ENCODE measurements at places on chromosomes 2 and 18. TPM values are rescaled to one million over a fixed set of nuclear protein-coding genes. Genes with fewer than 3 reads are reported as not detected.

Gene FAM124B
- total RNA-seq: 1.7 TPM

DNA sequence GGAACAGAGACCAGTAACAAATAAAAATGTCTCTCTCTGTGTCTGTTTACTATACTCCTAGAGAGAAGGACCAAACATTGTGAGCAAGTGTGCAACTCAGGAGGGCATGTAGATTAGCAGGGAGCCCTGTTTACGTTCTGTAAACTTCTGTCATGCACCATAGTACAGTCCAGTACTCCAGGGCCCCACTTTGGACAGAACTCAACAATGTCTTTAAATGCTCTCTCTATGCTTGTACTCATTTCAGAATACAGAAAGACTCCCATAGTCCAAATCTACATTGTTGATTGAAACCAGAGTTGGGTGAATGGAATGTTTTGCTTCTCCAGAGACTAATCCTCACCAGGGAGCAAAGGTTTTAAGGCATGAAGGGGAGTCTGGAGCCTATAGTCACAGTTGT is 934.8 kb downstream of the NRXN1 start:
- no peak overlapping the region for H3K4me3 ChIP-seq
- H3K27ac ChIP-seq: no peak overlapping the region
- H3K4me1 ChIP-seq: no peaks in the 10 kb centered on the region
- H3K36me3 ChIP-seq: no peaks in the 10 kb centered on the region
- no peak for DNase-seq
- no peaks in the 10 kb centered on the region for H3K27me3 ChIP-seq

Gene TUBA3E
- total RNA-seq: not detected

- no peaks in the 10 kb centered on the region for H3K36me3 ChIP-seq
- H3K27me3 ChIP-seq: no peaks in the 10 kb centered on the region
- DNase-seq: no peak
- no peaks in the 10 kb centered on the region for H3K4me1 ChIP-seq
Measured at GRCh38 chr18:64082054-64082453, 66.8 kb downstream of the LINC00305 start.

GRCh38 chr2:105320651-105321215 is 8.8 kb downstream of the TGFBRAP1 start:
- no peaks in the 10 kb centered on the region for H3K27me3 ChIP-seq
- DNase-seq: no peak
- H3K4me3 ChIP-seq: no peak overlapping the region
- peaks cover 16% of the 10 kb centered on the region for H3K4me1 ChIP-seq
- H3K27ac ChIP-seq: no peak overlapping the region
- H3K36me3 ChIP-seq: no peaks in the 10 kb centered on the region

DNA sequence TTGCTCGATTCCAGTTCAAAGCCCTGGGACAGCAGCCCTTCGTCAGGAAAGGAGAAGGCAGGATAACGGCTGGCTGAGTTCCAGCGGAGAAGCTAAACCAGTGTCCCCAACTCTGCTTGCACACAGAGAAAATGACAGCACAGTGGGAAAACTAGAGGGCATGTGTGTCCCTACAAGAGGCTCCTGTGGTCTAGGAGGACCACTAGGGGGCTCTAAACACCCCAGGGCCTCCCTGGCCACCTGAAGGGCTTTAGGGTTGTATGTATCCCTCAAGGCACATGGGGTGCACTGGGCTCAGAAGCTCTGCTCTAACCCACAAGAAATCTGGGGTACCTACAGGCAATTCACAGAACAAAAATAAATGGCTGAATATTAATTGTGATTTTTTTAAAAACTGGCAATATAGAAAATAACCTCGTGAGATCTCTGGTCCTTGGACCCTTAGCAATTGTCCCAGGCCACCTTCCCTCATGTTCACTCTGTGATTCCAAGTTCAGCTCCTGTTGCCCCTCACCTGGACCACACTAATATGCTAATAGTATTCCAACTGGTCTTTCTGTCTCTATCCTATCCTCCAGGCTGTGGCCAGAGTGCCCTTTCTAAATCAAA is 17.5 kb downstream of the STAT1 start:
- H3K4me3 ChIP-seq: no peak overlapping the region
- no peaks in the 10 kb centered on the region for H3K27me3 ChIP-seq
- no peak overlapping the region for H3K27ac ChIP-seq
- H3K36me3 ChIP-seq: no peaks in the 10 kb centered on the region
- no peak for DNase-seq

DNA sequence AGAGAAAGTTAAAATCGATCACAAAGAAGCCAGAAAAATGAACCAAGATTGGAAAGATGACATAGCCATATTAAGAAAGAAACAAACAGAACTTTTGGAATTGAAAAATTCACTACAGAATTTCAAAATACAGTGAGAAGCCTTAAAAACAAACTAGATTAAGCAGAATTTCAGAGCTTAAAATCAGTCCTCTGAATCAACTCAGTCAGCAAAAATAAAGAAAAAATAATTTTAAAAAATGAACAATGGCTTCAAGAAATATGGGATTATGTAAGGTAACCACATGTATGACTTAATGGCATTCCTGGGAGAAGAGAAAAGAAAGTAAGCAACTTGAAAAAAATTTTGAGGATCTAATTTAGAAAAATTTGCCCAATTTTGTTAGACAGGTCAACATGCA is 696.2 kb downstream of the TSN start:
- no peaks in the 10 kb centered on the region for H3K36me3 ChIP-seq
- no peak overlapping the region for H3K27ac ChIP-seq
- no peak overlapping the region for H3K4me3 ChIP-seq

Gene LRRC30
- total RNA-seq: not detected

DNA sequence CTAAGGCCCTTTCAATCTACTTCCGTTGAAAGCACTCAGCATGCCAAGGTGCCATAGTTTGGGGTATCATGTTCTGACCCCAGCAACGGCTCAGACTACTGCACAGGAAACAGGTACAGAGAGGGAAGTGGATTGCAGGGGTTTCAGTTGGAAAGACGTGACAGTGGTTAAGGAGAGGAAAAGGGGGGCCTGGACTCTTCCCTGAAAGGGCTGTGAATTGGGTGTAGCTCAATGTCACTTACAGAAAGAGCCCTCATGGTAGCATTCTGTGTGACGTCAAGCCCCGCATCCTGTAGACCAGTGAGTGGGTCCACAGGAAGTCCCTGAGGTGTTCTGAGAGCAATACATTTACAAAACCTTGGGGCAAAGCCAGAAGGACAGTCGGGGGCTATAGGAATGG is 121.5 kb upstream of the GYPC start:
- no peaks in the 10 kb centered on the region for H3K27me3 ChIP-seq
- H3K4me1 ChIP-seq: no peaks in the 10 kb centered on the region
- H3K27ac ChIP-seq: no peak overlapping the region
- H3K36me3 ChIP-seq: no peaks in the 10 kb centered on the region

Gene R3HDM1
- total RNA-seq: 18.2 TPM

DNA sequence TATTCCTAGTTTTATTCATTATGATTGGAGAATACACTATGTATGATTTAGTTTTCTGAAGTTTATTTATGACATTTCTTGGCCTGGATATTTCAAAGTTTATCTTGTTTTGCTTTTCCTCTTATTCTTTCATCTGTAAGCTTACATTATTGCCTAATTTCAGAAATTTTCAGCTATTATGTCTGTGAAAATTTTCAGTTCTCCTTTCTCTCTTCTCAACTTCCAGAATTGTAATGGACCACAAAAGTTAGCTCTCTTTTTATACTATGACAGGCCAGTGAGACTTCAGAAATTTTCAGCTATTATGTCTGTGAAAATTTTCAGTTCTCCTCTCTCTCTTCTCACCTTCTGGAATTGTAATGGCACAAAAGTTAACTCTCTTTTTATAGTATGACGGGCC is 97.2 kb upstream of the SCN7A start:
- no peak for DNase-seq
- H3K27ac ChIP-seq: no peak overlapping the region
- H3K27me3 ChIP-seq: no peaks in the 10 kb centered on the region
- no peaks in the 10 kb centered on the region for H3K4me1 ChIP-seq
- no peaks in the 10 kb centered on the region for H3K36me3 ChIP-seq
- no peak overlapping the region for H3K4me3 ChIP-seq

Gene GALNT5
- total RNA-seq: 3.2 TPM

DNA sequence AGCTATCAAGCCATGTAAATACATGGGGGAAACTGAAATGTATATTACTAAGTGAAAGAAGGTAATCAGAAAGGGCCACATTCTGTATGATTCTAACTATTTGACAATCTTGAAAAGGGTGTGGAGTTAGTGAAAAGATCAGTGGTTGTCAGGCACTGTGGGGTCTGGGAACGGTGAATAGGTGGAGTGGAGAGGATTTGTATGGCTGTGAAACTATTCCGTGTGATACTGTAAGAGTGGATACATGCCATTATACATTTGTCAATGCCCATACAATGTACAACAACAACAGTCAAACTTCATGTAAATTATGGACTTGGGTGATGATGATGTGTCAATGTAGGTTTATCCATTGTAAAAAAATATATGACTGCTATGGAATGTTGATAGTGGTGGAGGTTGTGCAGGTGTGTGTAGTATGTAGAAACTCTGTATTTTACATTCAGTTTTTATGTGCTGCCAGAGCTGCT is 1116.2 kb downstream of the SUCLG1 start:
- no peaks in the 10 kb centered on the region for H3K36me3 ChIP-seq
- no peaks in the 10 kb centered on the region for H3K27me3 ChIP-seq
- no peak for DNase-seq
- H3K4me3 ChIP-seq: no peak overlapping the region

DNA sequence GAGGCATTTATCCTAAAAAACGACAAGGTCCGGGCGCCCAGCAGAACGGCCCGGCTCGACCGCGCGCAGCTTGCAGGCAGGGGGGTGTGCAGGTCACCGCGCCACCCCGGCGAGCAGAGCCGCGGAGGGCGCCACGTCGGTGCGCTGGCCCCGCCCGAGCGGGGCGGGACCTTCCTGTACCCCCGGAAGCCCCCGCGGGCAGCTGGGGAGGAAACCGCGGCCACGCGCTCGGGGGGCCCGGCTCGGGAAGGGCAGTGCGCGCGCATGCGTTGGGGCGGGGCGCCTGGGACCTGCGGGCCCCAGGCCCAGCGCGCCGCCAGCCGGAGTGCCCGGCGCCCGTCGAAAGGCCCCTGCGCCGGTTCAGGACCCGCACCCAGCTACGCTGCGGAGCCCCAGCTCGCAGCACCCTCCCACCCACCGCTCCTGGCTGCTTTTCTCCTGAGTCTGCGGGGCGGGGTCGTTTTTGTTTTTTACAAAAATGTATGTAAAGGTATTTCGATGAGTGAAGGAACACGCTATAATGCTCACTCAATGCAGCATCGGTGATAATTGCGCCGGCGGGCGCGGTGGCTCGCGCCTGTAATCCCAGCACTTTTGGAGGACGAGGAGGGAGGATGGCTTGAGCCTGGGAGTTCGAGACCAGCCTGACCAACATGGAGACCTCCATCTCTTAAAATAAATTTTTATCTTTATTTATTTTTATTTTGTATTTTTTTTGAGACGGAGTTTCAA is 47.7 kb upstream of the POMC start:
- no peaks in the 10 kb centered on the region for H3K27me3 ChIP-seq
- H3K27ac ChIP-seq: peak overlapping the region; percentile 82
- H3K4me3 ChIP-seq: peak overlapping the region; percentile 63
- DNase-seq: no peak
- no peaks in the 10 kb centered on the region for H3K36me3 ChIP-seq

Gene NDC80
- total RNA-seq: 3.9 TPM

DNA sequence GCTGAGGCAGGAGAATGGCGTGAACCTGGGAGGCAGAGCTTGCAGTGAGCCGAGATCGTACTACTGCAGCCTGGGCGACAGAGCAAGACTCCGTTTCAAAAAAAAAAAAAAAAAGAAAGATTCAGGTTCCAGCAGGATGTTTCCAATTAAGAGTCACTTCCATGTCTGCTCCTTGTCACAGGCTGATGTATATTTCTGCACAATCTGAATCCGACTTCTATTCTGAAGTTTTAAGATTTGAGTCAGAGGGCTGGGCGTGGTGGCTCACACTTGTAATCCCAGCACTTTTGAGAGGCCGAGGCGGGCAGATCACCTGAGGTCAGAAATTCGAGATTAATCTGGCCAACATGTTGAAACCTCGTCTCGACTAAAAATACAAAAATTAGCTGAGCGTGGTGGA is 24.7 kb downstream of the SNRPD1 start:
- no peaks in the 10 kb centered on the region for H3K4me1 ChIP-seq
- no peaks in the 10 kb centered on the region for H3K27me3 ChIP-seq
- H3K27ac ChIP-seq: no peak overlapping the region

DNA sequence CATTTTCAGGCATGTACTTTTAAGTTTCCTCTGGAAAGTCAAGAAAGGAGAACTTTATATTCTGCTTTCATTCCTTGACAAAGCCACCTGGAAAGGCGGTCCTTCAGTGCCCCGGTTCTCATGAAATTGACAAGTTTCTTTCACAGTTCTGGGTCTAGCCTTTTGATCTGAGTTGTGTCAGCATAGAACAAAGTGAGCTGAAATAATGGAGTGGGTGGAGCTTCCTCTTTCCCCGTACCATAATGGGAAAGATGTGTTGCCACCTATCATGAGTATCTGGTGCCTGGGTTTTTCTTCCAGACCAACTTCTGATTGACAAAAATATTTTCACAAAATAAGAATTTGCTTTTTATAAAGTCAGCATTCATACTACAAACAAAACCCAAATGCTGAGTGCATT is 49.3 kb downstream of the PTRHD1 start:
- H3K4me3 ChIP-seq: no peak overlapping the region
- H3K27me3 ChIP-seq: no peaks in the 10 kb centered on the region
- no peak for DNase-seq
- no peak overlapping the region for H3K27ac ChIP-seq
- peaks cover 8% of the 10 kb centered on the region for H3K4me1 ChIP-seq

Gene SP5
- total RNA-seq: 1.7 TPM

DNA sequence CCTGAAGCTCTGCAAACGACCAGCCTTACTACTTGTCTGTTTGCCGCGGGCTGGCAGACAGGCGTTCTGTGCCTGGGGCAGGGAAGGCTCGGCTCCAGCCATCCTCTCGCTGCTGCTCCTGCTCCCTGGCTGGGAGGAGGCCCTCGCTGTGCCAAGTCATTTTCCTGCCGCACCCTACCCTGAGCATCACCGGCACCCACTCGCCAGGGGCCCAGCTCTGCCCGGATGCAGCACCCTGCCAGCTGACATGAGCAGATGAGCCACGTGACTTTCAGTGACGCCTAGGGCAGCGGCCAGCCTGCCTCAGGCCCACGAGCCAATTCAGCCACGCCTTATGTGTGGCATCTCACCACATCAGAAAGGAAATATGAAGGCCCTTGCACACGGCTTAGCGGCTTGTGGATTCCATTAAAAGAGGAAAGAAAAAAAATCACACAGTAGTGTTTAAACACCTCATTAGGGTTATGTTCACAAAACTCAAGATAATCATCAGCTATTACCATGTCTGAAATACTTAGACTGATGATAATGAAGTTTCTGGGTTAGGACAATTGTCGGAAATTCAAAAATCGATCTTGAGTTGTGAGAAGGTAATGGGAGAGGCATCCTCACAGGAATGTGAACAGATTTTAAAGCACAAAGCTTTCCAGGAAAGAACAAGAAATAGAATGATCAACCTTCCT is 250.5 kb downstream of the TWIST2 start:
- no peaks in the 10 kb centered on the region for H3K27me3 ChIP-seq
- no peak overlapping the region for H3K27ac ChIP-seq
- H3K36me3 ChIP-seq: peaks cover 37% of the 10 kb centered on the region
- H3K4me1 ChIP-seq: no peaks in the 10 kb centered on the region

Gene SERPINB10
- total RNA-seq: 0.98 TPM

Gene REL
- total RNA-seq: 29.0 TPM

Data from vagina (tissue), 2 donors.